ENCODE measurements at places on chromosomes 13 and 19.

DNA sequence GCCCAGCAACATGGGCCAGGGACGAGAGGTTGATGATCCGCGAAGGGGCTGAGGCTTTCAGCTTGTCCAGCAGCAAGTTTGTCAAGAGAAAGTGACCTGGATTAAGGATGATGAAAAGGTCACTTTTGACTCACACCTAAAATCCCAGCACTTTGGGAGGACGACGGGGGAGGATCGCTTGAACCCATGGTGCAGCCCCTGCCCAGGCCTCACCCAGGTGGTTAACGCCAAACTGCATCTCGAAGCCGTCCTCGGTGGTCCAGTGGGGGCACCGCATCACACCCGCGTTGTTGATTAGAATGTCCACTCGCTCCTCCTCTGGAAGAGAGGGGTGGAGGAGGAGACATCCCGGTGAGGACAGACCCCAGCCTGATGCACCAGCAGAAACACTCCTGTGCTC lies 10.4 kb upstream of the GP6 start:
- no peak for DNase-seq

DNA sequence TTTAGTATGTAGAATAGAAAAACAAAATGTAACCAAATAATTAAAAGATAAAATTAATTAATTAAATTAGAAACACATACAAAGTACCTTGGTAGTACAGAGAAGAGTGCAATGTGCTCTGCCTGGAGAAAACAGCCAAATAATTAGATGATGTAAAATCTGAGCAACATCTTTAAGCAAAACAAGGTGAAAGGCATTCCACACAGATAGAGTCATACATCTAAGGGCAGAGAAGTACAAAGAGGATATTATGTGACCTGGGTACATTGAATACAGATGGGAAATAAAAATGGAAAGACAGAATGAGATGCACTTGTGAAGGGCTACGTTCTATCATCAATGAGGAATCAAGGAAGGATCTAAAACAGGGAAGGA lies 25.2 kb upstream of the FNDC3A start:
- DNase-seq: no peak

GRCh38 chr13:114151031-114151430 lies 18.6 kb upstream of the RASA3 start:
- DNase-seq: no peak

DNA sequence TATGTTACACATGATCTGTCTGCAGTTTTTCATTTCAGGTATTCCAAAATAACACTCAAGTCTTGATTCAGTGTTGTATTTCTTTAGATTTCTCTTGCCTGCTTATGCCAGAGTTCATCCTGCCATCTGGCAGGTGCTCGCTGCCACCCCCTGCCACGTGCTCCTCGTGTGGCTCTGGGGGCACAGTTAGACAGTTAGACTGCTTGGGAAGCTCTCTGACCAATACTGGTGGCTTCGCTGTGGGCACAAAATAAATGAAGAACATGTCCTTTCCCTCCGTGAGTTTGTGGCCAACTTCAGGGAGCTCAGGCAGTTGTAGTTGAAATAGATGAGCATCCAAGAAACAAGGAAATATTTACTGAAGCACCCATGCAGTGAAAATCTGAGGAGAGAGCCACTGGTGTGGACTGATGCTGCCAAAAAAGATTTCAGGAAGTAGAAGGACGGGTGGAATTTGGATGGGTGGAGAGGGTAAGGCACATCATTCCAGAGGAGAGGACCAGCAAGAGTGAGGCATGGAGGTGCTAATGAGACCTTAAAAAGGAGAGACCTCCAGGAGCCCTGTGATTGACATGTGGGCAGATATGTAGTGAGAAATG lies 37.5 kb upstream of the GPR183 start:
- no peak for DNase-seq

DNA sequence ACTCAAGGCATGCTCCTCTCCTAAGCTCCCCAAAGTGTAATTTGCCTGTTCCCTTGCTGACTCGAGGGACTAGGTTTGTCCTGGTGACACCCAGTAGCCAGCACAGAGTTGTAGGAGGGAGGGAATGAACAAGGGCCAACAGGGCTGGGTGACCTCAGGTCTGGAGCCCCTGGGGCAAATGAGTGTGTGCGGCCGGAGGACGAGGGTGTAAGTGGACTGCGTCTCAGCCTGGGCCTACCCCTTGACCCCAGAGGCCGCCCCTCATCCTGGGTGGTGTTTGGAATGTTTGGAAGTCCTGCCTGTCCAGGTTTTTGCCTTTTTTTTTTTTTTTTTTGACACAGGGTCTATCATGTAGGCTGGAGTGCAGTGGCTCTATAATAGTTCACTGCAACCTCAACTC lies 1.3 kb upstream of the ZNF653 start:
- no peak for DNase-seq

GRCh38 chr19:19548915-19549759 lies 11.1 kb downstream of the CILP2 start:
- no peak for DNase-seq

GRCh38 chr13:110872034-110872767 lies 42.7 kb downstream of the ANKRD10 start:
- DNase-seq: no peak

GRCh38 chr19:56015756-56016155 lies 29.2 kb downstream of the NLRP5 start:
- no peak for DNase-seq

- peak; percentile 38 for DNase-seq
Measured at GRCh38 chr19:13817615-13818371, 22.6 kb downstream of the ZSWIM4 start.

- DNase-seq: no peak
Measured at GRCh38 chr13:113997845-113998751, 24.2 kb upstream of the C13orf46 start.

DNA sequence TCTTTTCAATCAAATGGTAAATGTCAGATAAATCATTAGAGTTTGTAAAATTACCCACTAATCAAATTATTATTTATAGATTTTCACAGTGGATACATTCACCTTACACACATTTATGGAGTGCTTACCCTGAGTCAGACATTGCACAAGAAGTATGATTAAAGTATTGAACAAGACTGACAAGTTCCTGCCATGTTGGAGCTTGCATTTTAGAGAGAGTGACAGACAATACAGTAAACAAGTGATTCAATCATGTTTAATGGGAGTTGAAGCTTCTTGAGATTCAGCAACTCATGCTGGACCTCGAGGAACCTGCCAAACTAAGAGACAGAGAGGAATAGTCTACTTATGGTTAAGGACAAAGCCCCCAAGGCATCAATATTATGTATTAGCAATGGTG lies 487.8 kb downstream of the PCDH17 start:
- no peak for DNase-seq

DNA sequence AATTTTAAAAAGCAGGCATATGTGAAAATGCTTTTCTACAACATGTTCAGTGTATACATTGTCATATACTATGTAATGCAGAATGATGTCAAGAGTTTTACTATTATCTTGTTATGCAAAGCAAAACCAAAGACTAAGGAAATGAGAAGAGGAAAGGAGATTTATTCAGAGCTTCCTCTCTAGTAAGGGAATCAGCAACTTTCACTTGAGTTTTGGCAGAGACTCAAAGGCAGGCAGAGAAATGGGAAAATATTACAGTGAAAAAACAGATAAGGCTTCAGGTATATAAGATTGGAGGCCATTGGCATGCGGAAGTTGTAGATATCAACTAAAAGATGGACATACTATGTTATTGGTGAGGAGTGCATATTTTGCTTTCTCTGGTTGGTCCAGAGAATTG lies 512.0 kb upstream of the PCDH20 start:
- no peak for DNase-seq

- DNase-seq: no peak
Measured at GRCh38 chr13:84980571-84980970, 818.6 kb downstream of the SLITRK6 start.

DNA sequence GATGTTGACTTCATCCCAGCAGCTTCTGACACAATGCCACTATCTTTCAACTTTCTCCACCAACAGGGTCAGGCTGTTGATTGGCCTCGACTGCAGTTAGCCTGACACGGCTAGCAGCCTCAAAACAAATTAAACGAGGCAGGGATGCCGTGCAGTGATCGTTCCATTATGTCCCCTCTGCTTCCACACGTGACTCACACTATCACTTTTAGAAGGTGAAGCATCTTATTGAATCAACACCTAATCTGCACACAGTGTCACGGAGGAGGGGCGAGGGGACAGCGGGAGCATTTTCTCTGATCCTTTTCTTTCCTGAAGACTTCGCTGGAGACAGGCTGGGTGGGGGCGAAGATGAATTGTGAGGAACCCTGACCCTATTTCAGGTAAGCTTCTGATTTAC lies 241.9 kb upstream of the ZNF507 start:
- DNase-seq: no peak

DNA sequence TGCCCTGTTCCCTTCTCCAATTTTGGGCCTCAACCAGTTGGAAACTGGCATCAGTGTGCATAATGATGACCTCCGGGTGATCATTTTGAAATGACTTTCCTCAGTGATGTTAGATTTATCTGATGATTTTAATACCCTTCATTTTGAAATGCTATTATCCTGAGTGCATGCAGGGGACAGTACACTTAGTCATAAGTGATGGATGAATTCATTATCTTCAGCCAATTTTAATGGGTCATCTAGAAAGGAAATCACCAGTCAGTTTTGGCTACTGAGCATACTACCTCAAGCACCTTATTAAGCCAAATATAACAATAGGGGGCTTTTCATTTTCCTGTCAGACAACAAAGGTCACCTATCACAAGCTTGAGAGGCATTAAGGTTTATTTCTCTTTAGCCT lies 118.5 kb upstream of the MIR17HG start:
- DNase-seq: no peak

All from stimulated activated CD4-positive, alpha-beta T cell treated with anti-CD3 and anti-CD28 coated beads, Interleukin-4, amount 100 ng/mL, for 4 hours (primary cell).